ENCODE measurements at places on chromosomes 12 and 14.
A peak's percentile ranks its signal among the peaks of the same experiment; 100 is the strongest.

DNA sequence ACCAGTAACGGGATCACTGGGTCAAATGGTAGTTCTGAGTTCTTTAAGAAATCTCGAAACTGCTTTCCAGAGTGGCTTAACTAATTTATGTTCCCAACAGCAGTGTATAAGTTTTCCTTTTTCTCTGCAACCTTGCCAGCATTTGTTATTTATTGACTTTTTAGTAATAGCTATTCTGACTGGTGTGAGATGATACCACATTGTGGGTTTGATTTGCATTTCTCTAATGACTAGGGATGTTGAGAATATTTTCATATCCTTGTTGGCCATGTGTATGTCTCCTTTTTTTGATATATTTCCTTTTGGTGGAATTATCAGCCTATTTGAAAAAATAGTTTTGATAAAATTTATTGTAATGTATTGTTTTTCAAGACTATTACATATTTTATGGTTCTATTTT is 701.2 kb upstream of the FBXO33 start:
- no peak for DNase-seq

GRCh38 chr14:68683326-68683725 is 109.5 kb downstream of the ZFP36L1 start:
- no peak for DNase-seq

DNA sequence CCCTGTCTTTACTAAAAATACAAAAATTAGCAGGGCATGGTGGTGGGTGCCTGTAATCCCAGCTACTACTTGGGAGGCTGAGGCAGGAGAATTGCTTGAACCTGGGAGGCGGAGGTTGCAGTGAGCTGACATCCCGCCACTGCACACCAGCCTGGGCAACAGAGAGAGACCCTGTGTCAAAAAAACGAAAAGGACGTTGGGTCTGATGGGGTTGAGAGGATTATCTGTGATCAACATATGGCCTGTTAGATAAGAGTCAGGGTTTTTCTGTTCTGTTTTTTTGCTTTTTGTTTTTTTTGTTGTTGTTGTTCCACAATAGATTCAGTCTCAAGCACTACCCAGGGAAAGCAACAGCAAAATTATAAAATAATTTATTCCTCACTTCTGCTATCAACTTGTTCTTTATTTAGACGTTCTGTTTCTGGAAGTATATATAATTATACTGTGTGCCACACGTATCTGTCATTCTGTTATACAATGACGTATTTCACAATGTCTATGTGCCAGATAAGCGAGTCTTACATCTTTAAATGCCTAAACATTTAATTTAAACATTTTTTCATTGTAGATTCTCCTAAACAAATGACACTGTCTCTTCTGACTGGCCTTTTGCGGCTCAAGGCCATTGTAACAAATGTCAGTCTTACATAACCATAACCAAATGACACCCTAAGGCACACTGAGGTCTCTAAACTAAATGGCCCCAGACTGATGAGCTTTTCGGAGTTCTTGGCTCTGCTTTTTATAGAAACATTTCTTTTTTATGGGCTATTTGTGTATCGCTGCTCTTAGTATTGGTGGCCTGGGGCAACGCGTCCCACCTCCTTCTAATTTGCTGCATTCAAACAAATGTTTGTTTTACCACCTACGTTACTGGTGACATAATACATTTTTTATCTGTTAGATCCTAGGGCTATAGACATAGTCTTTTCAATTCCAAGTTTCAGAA is 7.2 kb upstream of the P2RX4 start:
- DNase-seq = no peak

GRCh38 chr12:508795-509194 is 49.1 kb downstream of the B4GALNT3 start:
- DNase-seq = peak; percentile 52

DNA sequence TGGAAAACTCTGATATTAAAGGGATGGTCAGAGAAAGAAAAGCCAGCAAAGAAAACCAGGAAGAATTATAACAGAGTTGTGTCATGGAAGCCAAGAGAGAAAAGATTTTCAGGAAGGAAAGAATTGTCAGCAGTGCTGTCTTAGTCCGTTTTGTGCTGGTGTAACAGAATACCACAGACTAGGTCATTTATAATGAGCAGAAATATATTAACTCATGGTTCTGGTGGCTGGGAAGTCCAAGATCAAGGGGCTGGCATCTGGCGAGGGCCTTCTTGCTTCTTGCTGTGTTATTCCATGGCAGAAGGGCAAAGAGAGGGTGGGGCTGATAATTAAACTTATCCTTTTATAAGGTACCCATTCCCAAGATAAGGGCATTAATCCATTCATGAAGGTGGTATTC is 6.4 kb upstream of the INHBE start:
- no peak for DNase-seq

DNA sequence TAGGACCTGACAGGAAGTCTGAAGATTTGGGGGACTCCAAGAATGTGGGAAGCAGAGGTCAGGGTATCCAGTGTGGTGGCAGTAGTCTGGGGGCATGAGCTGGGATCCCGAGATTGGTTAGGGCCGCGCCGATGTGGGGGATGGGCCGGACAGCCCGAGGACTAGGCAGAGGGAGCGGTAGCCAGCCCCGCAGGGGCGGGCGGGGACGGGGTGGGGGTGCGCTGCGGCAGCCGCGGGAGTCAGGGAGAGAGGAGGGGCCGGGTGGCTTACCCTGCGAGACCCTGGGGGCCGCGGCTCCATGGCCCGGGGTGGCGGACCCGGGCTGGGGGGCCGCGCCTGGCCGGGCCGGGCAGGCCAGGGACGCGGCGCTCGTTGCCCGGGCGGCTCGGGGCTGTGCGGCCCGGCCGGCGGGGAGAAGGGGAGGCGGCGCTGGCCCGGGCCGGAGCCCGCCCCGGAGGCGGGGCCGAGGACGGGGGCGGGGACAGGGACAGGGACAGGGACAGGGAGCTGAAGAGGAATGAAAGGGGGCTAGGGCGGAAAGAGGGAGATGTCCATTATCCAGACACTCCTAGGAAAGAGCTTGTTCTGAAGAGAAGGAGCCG is 5.6 kb downstream of the ZNF385A start:
- DNase-seq = peak; percentile 14

DNA sequence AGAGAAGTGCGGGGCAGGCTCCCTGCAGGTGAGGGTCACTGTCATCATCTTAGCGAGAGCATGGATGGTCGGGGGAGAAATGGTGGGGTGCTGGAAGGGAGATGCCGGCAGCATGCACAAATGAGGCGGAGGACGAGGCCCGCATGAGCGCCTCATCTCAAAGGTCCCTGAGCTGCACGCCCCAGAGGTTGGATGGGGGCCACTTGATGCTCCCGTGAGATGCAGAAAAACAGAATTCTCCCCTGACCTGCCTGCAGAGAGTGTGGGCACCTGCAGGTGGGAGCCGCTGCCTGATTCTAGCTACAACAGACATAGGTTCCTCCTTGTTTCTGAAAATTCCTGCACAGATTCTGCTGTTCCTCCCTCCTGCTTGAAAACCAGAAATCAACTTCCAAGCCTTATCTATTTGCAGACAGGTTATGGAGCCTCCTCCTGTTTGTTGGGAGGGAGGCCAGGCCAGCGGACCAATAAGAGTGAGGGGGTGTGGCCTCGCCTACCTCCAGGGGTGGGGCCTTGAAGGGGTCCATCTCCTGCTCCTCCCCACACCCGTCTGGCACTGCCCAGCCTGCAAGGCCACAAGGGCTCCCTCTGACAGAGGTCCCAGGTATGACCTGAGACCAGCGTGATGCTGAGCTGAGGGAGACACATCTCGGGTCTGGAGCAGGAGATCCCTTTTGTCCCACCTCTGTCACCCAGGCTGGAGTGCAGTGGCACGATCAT is 67.2 kb downstream of the KDM2B start:
- no peak for DNase-seq

DNA sequence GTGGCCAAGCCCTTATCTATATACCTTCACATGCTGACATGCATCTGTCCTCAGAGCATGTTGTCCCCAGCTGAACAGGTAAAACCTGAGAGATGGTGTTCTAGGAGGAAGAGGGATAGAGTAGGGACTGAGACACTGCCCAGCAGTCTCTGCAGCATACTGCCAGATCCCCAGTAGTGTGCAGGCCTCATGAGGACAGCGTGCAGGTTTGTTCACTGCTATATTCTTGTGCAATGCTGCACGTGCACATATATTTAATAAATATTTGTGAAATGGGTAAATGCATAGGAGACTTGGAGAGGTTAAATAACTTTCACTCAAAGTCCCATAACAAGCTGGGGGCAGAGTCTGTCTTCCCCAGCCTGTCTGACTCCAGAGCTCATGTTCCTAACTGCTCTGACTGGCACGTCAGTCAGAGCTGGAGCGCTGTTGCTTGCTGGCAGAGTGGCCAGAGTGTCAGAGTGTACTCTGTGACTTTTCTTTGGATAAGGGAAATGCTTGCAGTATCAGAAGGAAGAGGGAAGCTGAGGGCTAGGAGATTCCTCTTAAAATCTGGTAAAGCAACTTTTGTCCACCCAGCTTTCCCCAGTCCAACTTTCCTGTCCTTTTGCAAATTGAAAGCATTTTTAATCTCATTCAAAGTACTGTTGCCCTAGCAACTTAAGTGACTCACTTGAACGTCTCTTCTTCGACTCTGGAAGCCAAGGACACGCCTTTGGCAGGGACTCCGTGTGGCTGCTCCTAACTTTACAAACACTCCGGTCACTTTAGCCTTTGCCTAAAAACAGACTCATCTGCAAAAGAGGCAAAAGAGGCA is 14.9 kb upstream of the POLR3B start:
- DNase-seq = peak; percentile 38

- DNase-seq = no peak
Measured at GRCh38 chr12:116673681-116674111, 64.2 kb downstream of the SPRING1 start.

DNA sequence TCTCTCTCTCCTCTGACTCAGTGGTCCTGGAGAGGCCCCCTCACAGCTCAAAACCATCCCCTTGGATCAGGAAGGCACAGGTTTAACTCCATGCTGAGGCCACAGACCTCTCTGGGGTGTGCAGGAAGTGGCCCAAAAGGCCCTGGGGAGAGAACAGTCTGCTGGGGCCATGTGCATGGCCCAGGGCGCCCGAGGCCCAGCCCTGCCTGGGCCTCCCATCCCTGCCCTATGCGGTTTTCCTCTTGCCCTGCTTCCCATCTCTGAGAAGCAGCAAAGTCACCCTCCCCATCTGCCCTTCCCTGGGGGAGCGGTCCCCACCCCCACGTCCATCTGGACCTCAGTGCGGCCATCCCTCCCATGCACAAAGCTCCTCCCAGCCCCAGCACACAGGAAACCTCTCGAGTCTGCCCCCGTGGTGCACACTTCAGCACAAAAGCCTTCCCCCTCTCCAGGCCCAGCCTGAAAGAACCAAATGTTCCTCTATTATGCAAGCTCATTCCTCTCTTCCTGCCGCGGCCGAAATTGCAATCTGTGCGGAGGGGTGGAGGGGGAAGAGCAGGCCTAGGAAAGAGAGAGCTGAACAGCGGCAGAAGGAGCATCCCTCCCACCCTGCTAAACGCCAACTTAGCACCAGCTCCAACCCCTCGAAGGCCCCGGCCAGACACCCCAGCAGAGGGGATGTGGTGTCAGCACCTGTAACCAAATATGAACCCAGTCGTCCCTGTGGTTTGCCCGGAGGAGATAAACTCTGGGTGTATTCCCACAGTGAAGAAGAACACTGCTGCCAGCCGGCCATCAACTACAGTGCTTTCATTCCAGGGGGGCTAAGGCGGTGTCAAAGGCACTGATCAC is 108.5 kb downstream of the SCARB1 start:
- DNase-seq = no peak

GRCh38 chr14:24924544-24924943 is 125.4 kb downstream of the STXBP6 start:
- no peak for DNase-seq

DNA sequence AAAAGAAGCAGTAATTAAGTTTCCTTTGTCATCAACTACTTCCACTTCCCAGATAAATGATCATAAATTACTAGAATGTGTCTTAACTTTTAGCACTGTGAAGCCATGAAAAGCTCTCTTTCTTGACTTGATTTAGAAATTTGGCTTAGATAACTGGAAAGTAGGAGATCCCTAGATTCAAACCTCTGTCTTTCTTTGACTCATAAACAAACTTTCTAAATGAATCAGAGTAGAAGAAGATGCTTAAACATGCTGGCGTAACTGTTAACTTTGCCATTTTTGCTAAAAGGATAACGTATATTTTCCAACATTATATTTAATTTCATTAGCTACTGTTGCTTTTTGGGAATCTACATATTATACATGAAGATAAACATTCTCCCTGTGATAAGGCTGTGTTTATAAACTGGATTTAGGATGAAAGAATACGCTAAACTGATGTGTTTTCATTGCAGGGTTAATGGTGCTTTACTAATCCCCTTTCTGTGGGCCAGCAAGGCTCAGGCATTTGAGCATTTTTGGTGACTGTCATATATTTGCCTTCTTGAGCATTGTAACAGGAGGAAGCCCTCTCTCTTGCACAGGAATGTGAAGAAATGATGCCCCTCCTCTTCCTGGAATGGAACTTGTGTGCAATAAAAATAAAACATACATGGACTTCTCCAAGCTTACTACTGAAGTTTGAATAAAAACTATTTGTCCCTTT is 301.4 kb downstream of the BMP4 start:
- DNase-seq = no peak

- DNase-seq = no peak
Measured at GRCh38 chr12:109881752-109882151, 1.4 kb upstream of the GLTP start.

GRCh38 chr12:108112832-108113556 is 16.1 kb upstream of the WSCD2 start:
- no peak for DNase-seq

DNA sequence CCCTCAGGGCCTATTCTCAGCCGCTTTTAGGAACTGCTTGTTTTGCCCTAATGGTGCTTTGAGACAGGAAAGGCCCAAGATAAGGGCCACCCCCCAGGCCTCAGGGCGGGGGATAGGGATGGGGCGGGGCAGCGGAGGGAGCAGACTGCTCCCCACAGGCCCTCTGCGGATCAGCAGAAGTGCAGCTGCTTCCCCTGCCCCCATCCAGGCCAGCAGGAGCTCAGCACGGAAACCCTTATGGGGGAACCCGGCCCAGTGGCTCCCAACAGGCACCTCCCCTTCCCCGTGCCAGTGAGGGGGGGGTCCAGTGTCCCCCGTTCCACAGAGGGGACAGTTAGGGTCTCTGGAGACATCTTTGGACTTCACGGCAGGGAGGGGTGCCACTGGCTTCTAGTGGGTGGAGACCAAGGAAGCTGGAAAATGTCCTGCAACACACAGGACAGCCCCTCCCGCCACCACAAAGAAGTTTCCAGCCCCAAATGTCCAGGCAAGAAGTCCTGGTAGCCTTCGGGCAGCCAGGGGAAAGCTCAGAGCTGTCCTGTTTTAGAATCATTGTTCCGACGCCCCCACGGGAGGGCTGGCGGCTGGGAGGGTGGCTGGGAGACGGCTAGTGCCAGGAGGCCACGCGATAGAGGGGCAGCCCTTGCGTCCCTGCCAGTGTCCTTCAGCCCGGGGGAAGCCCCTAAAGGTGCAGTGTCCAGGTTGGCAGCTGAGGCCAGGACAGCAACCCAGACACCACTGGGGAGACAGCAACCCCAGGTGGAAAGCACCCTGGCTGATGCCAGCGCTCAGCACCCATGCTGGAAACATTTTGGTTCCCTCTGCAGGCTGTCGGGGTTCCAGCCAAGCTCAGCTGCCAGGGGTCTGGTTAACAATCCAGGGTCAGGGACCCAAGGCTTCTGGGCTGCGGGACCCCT is 10.4 kb upstream of the GPR132 start:
- DNase-seq = peak; percentile 47

All from NCI-H1105 treated with DMSO at 0.1 percent for 48 hours (cell line).